ENCODE measurements at places on chromosomes 1 and 21.
A peak's percentile ranks its signal among the peaks of the same experiment; 100 is the strongest.

DNA sequence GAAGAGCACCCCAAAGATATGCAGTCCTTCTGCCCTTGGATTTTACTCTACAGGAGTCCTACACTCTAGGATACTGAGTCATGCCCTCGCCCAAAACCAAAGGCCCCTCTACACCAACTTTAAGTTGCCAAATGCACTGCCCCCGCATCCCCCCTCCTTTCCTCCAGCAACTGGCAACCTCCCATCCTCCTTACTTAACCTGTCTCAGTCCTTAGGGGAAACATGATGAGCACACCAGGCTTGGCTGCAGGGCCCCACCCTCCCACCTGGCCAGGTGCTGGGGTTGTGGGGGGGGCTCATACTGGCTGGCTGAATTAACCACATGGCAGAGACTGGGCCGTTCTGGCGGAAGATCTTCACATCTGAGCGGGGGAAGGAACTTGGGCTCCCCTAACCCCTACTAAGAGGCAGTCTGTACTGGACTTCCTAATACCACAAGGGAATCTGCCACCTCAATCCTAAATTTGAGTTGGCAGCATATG, 1.2 kb downstream of the HDGF start:
- DNase-seq: no peak
- H3K4me3 ChIP-seq: peak overlapping the region; percentile 69
- no peaks in the 10 kb centered on the region for H3K4me1 ChIP-seq
- H3K27ac ChIP-seq: peak overlapping the region; percentile 96

DNA sequence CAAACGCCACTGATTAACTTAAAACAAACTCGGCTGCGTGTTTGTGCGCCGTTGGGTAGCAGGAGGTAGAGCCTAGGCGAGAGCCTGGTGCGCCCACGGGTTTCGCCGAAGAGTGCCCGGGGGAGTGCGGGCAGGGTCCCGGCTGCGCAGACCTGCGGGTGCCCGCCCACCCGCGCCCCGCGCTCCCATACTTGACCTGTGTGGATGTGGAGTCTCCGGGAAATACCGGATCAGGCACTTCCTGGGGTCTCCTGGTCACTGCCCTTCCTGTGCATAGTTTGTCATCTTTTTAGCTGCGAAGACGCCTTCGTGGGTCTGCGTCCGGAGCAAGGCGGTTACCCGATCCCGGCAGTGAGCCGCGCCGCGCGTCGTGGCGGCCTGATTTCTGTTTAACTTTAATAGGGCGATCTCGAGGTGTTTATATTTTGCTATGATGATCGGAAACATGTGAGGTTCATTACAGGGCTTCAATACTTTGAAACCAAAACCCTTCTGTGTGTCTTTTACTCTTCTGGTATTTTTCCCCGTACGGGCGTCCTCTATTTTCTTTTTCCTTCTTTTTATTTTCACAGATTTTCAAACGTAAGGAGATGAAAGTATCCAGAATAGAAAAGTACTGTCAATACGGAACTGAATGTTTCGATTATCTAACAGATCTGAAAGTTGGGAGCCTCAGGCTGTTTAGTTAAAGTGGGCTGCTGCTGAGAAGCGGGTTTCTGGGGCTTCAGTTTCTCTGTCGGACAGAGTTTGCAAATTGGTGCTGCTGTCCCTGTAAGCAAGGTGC, 15.2 kb downstream of the NR5A2 start:
- no peaks in the 10 kb centered on the region for H3K36me3 ChIP-seq
- no peak overlapping the region for H3K4me3 ChIP-seq
- no peaks in the 10 kb centered on the region for H3K4me1 ChIP-seq
- H3K27ac ChIP-seq: no peak overlapping the region

- H3K27me3 ChIP-seq: no peaks in the 10 kb centered on the region
These were observed 8.6 kb downstream of the UBE2U start for GRCh38 chr1:64212031-64212430.

DNA sequence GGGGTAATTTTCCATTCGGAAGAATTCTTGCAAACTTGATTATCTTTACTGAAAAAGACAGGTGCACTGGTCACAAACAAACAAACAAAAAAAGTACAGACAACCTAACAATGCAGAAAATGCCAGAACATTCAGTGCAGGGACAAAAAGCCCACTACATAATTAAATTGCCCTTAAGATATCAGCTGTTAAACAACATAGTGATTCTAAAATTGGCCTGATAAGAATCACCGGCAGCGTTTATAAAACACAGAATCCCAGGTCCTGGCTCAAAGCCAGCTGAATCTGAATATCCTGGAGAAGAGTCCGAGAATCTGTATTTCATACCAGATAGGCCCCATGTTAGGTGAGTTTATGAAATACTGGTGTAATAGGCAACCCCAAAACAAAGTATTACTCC, 6.1 kb downstream of the PLPP3 start:
- H3K36me3 ChIP-seq: no peaks in the 10 kb centered on the region
- H3K27me3 ChIP-seq: no peaks in the 10 kb centered on the region
- H3K27ac ChIP-seq: no peak overlapping the region
- no peak for DNase-seq

DNA sequence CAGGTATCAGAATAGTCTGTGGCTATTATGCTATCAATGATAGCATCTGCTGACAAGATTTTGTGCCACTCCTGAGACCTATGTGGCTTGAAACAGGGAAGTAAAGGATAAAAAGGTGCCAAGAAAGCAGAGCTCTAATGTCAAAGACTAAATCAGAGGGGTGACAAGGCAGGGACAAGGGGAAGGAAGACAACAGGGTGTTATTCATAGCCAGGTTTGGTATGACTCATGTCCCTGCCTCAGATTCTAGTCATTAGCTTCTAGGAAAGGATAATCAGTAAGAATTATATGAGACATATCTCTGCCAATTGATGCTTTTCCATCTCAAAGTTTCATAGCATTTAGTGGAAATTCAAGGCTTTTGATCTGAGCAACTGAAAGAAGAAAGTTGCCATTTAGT, 31.8 kb upstream of the PLD5 start:
- H3K27me3 ChIP-seq: no peaks in the 10 kb centered on the region
- no peak overlapping the region for H3K27ac ChIP-seq
- H3K36me3 ChIP-seq: no peaks in the 10 kb centered on the region
- no peak overlapping the region for H3K4me3 ChIP-seq
- no peaks in the 10 kb centered on the region for H3K4me1 ChIP-seq
- no peak for DNase-seq

- no peaks in the 10 kb centered on the region for H3K27me3 ChIP-seq
- H3K27ac ChIP-seq: no peak overlapping the region
- no peaks in the 10 kb centered on the region for H3K36me3 ChIP-seq
- no peaks in the 10 kb centered on the region for H3K4me1 ChIP-seq
- no peak overlapping the region for H3K4me3 ChIP-seq
- no peak for DNase-seq
These were observed 182.5 kb downstream of the AKT3 start for GRCh38 chr1:243667591-243667990.

DNA sequence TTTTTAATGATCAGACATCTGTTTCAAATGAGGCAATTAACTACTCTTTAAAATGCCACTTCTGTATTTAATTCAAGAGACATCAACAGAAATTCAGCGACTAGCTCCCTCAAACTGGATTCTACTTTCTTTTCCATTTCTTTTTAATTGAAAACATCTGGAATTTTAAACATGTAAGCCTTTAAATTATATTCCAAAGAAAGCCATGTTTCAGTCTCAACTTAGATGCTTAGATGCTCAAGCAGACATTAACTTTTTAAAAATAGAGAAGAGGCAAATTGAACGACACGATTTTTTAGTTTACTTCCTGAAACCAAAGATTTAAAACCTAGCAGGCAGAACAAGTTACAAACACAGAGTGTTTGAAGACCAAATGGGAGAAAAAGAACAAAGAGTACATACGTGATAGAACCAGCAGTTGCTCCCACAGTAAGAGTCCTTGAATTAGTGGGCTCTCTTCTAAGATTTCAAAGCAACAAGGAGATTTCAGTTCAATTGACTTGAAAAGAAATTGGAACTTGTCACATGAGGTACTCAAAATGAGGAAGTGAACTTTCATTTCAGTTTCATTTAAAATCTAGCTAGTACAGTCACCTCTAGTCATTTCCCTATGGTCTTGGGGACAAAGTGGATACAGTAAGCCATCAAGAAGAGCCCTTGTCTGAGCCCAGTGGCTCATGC, at the start of gene CTSS:
TSS of gene CTSS (minus strand) at position 483 of the 681 bp plus-strand sequence. CDS start 1,015 bp downstream, outside the sequence.
- H3K36me3 ChIP-seq: peaks cover 2% of the 10 kb centered on the region
- DNase-seq: no peak
- H3K27ac ChIP-seq: no peak within 1 kb of the TSS
- no peaks in the 10 kb centered on the region for H3K4me1 ChIP-seq

DNA sequence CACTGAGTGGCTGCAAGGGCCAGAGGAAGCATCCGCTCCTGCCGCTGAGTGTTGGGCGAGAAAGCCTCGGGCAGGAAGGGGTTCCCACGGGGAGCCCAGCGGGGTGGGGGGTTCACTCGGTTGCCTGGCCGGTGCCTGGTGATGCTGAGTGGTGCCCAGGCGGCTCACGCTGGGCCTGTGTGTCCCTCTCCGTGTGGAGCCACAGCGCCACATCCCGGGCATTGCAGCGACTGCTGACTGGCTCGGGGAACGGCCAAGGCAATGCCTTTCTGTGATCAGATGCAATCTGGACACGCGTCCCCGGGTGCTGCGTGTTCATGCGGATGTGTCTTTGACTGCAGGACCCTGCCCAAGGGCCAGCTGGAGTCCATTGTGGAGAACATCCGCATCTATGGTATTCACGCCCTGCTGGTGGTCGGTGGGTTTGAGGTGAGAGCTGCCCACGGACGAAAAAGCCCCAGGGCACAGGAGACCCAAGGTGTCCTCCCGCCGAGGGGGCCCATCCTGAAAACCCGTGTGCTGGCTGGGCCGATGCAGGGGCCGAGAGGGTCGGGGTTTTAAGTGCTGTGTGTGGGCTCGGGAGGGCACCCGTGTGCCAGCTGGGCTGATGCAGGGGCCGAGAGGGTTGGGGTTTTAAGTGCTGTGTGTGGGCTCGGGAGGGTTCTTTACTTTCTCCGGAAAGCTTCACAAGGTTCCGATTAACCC, 16.4 kb downstream of the CFAP410 start:
- H3K36me3 ChIP-seq: no peaks in the 10 kb centered on the region
- H3K4me3 ChIP-seq: no peak overlapping the region
- no peak for DNase-seq

GRCh38 chr1:81758181-81758580, 42.6 kb upstream of the ADGRL2 start:
- H3K36me3 ChIP-seq: no peaks in the 10 kb centered on the region
- DNase-seq: no peak
- no peaks in the 10 kb centered on the region for H3K4me1 ChIP-seq
- no peak overlapping the region for H3K4me3 ChIP-seq
- H3K27ac ChIP-seq: no peak overlapping the region

All from aorta (tissue), 5 donors.